ENCODE measurements at places on chromosomes 6 and 20.

- no peak for DNase-seq
These were observed 73.9 kb upstream of the IPCEF1 start for GRCh38 chr6:154430481-154430919.

- no peak for DNase-seq
These were observed 99.3 kb downstream of the PSMB1 start for GRCh38 chr6:170453586-170454511.

DNA sequence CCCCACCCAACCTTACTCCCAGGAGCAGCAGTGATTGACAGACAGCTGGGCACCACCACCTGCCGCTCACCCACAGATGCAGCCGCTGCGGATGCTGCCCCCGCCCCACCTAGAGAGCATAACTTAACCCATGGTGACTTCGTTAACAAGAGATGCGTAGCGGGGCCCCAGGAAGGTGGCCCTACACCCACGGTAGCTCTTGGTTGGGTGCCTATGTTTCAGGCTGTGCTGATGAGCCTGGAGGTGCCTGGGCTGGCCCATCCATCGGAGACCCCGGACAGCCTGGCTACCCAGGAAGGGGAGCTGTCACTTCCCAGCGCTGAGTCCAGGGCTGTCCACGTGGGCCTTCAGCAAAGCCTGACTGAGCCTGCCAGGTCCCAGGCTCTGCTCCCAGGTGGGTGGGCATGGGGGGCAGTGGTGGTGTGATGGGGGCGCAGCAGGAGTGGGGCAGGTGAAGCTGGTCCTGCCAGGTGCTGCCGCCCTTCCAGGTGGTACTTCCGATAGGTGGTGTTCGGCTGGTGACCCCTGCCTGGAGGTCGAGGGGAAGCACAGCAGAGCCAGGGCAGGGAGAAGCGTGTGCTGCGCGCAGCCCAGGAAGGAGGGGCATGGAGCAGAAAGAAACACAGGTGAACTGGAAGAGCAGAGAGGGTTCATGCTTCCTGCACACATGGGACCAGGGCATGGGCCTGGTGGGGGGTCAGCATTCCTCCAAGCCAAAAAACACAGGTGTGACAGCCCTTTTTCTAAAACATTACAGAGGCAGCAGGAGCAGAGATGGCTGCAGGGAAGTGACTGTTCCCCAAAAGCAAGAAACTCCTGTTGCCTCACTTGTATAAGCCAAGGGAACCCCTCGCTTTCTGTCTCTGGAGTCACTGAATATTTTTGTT, 56.9 kb downstream of the SYNJ2 start:
- DNase-seq = no peak

- no peak for DNase-seq
These were observed 61.8 kb downstream of the FAM229B start for GRCh38 chr6:112149236-112149635.

DNA sequence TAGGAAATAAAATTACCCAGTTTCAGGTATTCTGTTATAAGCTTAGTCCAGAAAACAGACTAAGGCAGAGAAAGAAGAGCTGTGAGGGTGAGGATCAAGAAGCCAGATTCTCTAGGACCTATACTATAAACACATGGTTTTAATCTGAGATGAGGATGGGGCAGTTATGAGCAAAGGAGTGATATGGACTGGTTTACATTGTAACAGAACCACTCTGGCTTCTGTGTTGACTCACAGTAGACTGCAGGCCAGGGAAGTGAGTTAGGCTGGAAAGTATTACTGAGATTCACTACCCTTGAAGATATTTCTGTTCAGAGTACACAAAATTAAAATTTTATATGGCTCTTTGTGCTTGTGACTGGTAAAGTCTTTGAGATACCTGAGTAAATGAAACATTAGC, 3.2 kb upstream of the RWDD1 start:
- DNase-seq = no peak

DNA sequence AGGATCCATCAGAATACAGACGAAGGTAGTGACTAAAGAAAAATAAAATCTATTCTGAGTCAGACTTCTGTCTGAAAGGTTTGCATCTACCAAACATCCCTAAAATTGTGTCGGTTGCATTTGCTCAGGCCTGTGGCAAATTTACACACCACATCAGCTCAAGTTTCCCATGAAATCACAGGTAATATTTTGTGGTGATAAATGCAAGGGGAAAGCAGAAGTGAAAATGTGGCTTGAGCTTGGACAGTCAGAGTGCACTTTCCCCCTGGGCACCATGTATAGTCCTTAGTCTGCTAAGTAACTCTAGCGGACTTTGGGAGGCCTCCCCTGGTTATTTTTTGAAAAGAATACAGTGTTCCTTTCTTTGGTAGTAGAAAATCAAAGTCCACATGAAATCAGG, 159.1 kb downstream of the PKHD1 start:
- no peak for DNase-seq

GRCh38 chr6:78942446-78942845, 75.1 kb downstream of the IRAK1BP1 start:
- peak; percentile 33 for DNase-seq

DNA sequence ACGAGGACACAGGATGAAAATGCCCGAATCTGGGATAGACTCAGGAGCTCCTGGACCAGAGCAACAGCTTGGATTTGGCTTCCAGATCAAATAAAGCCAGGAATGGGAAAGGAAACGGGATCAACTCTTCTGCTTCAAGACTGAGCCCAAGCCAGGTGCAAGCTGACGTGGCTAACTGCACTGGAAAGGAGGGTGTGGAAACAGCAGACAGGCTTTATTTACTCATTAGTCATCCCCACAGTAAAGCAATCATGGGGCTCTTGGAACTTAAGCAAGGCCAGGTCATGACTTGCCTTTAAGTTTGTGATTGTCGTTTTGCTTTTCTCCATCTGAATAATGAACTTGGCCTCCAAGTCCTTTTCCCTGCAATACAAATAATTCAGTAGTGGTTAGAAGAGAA, 45.2 kb downstream of the KIF16B start:
- peak; percentile 93 for DNase-seq

DNA sequence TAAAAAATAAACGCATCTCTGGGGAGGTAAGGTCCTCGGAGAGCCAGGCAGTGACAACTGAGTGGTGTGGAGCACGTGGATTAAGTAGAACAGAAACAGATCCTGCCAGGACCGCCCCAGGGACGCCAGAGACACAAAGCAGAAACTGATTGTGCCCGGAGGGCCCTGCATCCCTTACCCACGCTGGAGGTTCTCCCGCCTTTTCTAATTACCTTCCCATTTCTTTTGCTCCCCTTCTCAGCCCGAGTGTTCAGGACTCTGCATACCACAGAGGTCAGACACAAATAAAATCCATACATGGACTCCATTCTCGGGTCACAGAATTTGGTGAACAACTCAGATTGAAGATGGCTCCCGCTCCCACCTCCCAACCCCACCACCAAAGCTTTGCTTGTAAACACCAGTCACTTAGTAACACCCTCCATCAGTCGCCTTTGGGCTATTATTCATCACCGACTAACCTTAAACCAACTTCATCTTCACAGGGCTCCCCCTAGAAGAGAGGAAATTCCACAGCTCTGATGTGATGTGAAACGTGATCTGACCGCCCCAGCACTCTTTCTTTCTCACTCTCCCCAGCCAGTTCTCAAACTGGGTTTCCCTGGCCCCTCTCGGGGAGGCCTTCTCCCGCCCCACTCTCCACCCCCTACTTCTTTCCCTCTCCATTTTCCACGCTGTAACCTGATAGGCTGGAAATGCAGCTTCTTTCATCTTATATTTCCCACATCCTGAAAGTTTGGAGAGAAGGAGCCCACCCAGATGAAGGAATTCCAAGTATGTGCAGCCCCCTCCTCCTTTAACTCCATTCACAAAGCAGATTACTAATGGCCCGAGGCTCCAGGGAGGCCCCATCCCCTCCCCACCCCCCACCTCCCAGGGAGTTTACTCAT, 32.5 kb upstream of the PIM1 start:
- peak; percentile 98 for DNase-seq

DNA sequence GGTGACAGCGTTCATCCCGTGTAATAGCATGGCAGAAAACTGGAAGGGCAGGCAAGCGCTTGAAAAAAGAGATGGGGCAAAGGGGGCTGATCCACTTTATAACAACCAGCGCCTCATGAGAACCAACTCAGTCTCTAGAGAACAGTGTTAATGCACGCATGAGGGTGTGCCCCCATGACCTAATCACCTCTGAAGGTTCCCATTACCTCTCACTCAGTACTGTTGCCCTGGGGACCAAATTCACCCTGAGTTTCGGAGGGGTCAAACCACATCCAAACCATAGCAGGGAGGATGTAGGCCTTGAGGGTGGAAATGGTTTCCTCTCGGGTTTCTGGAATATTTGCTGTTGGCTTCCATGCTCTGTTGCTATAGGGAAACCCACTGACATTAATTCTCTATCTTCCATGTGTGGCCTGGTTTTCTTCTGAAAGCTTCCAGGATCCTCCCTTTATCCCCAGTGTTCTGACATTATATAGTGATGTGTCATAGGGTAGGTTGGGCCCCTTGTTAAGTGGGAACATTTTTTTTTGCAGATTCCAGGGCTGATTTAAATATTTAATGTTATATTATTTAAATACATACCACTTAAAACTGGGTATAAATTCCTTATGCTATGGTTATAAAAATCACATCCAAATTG, 65.2 kb downstream of the PPP1R14C start:
- peak; percentile 7 for DNase-seq

DNA sequence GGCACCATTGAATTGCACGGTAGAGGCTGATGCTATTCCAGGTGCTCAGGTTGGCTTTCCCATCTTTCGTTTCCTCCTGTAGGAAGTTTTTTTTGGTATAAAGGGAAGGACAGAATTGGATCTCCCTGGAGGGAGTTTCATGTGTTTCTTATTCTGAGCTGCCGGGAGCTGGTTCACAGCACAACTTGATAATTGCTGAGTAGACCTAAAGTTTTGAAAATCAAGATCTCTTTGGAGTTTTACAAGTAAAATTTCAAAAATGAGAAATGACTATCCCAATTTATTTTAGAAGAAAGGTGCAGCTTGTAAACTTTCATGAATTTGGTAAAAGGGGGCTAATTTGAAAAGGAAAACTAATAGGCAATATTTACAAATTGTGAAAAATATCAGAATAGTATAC, 125.2 kb upstream of the ESR1 start:
- no peak for DNase-seq

Data from cardiac fibroblast (primary cell).